ENCODE measurements at places on chromosomes 1 and 21. TPM values are rescaled to one million over a fixed set of nuclear protein-coding genes. Genes with fewer than 3 reads are reported as not detected.

DNA sequence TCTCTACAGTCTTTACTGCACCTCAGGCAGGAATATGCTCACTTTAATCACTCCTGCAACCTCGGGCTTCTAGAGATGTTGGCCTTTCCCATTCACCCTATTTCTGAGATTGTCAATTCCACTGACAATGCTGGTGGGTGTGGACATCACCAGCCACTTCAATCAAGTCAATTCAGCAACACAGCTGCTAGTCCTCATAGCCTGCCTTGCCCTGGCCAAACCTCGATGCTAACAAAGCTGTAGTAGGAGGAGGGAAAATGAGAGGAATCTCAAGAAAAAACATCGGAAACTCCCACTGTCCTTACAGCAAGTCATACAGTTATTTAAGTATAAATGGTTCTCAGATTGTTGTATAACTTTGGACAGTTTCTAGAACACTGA lies 155.0 kb downstream of the KCNH1 start:
- no peaks in the 10 kb centered on the region for H3K4me1 ChIP-seq
- no peak overlapping the region for H3K4me3 ChIP-seq
- H3K27ac ChIP-seq = no peak overlapping the region
- DNase-seq = no peak
- H3K36me3 ChIP-seq = no peaks in the 10 kb centered on the region

Gene ITLN2
- total RNA-seq = not detected

DNA sequence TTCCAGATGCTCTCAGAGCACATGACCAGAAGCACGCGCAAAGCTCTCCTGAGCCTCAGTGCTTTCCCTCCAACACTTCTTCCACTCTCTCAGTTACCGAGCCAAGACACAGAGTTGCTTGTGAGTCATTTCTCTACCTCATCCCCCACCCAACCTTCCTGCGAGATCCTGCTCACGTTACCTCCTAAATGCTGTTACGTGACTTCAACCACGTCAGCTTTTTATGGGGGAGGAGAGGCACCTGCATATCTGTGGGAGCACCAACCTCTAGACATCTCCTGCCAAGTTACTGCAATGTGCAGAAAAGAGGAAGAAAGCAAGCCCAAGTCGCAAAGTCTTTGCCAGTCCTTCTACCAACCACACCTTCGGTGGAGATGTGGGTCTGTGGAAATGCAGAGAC lies 27.2 kb upstream of the ERG start:
- no peak overlapping the region for H3K4me3 ChIP-seq
- H3K27me3 ChIP-seq = peaks cover 7% of the 10 kb centered on the region
- H3K4me1 ChIP-seq = peaks cover 3% of the 10 kb centered on the region
- H3K27ac ChIP-seq = no peak overlapping the region
- DNase-seq = no peak
- H3K36me3 ChIP-seq = no peaks in the 10 kb centered on the region

DNA sequence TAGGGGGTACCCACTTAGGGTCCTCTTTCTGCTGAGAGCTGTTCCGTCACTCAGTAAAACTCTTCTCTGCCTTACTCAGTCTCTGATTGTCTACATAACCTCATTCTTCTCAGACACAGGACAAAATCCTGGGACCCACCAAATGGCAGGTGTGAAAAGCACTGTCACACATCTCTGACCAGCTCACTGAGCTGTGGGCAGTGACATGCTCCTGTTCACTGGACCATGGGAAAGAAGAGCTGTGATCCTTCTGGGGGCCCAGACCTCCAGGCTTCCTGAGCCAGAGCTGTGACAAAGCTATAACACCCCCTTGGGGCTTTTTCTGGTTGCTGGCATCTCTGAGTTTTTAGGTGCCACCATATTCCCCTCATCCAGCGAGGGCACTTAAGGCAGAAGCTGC lies 115.7 kb downstream of the NTPCR start:
- no peaks in the 10 kb centered on the region for H3K4me1 ChIP-seq
- H3K36me3 ChIP-seq = peaks cover 28% of the 10 kb centered on the region
- DNase-seq = no peak

- DNase-seq = no peak
Measured at GRCh38 chr1:23376890-23377811, 7.5 kb upstream of the ZNF436 start.

Gene SOX13
- 1.0 TPM for total RNA-seq

Gene TBX15
- total RNA-seq = not detected

- H3K36me3 ChIP-seq = peaks cover 2% of the 10 kb centered on the region
- no peak for DNase-seq
- peaks cover 5% of the 10 kb centered on the region for H3K4me1 ChIP-seq
- peaks cover 5% of the 10 kb centered on the region for H3K27me3 ChIP-seq
- no peak overlapping the region for H3K27ac ChIP-seq
- H3K4me3 ChIP-seq = no peak overlapping the region
Measured at GRCh38 chr1:107051266-107051665, 5.2 kb upstream of the PRMT6 start.

DNA sequence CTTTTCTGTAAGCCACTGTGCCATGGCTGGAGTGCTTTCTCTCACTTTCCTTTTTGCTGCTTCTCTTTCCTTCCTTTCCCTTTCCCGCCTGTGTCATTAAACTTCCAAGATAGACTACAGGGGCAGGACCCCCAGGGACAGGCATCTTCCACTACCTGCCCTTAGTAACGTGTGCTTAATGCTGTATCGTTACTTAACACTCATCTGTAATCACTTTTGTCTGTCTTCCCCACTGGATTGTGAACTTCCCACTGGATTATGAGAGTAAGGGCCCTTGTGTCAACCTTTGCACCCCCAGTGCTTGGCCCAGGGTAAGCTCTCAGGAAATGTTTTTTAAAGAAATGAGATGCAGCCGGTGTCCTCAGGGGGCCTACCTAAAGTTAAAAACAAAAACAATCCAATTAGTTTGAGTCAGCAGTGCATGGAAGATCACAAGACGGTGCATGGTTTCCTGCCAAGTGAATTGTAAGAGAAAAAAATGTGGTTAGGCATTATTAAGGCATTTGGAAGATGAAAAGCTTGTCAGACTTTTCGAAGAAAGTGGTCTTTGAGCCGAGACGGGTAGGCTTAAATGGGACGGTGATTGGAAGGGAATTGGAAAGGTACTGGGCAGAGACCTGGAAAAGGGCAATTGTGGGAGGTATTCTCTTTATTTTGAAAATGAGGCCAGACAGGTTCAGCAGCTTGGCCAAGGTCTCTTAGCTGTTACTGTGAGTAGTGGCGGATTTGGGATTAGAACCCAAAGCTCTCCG lies 958 bp downstream of the LYPLAL1 start:
- H3K36me3 ChIP-seq = peaks cover 11% of the 10 kb centered on the region
- no peak for DNase-seq
- peak overlapping the region; percentile 95 for H3K4me3 ChIP-seq
- H3K27me3 ChIP-seq = no peaks in the 10 kb centered on the region

GRCh38 chr1:53495633-53496345 lies 36.6 kb downstream of the DMRTB1 start:
- H3K4me1 ChIP-seq = peaks cover 7% of the 10 kb centered on the region
- H3K4me3 ChIP-seq = no peak overlapping the region
- no peak overlapping the region for H3K27ac ChIP-seq
- no peak for DNase-seq

GRCh38 chr1:208269338-208269666 lies 25.1 kb upstream of the PLXNA2 start:
- no peak for DNase-seq
- H3K27ac ChIP-seq = no peak overlapping the region
- peaks cover 49% of the 10 kb centered on the region for H3K27me3 ChIP-seq
- H3K4me3 ChIP-seq = no peak overlapping the region
- H3K4me1 ChIP-seq = no peaks in the 10 kb centered on the region
- H3K36me3 ChIP-seq = no peaks in the 10 kb centered on the region

- H3K4me3 ChIP-seq = no peak overlapping the region
- peaks cover 27% of the 10 kb centered on the region for H3K27me3 ChIP-seq
- H3K36me3 ChIP-seq = no peaks in the 10 kb centered on the region
- no peak for DNase-seq
- H3K4me1 ChIP-seq = peaks cover 6% of the 10 kb centered on the region
Measured at GRCh38 chr1:180136331-180136967, 18.2 kb upstream of the QSOX1 start.

Gene MAEL
- total RNA-seq = 0.38 TPM

DNA sequence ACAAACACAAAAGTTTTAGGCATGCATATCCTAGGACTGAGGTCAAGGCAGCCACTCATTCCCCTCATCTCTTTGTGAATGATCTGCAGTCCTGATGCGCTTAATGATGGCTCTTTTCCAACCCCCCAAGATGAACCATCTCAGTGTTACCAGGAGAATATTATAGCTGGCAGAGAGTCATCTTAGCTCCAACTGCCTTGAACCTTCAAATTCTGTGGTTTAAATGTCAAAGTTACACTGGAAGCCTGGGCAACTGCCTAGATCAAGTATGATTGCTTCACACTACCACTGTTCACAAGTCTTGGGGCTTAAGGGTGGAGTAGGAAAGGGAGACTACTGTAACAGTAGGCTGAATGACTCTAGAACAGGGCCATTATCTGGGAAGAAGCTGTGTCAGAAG lies 8.0 kb upstream of the MYBPHL start:
- no peak for DNase-seq
- no peaks in the 10 kb centered on the region for H3K36me3 ChIP-seq
- H3K27ac ChIP-seq = no peak overlapping the region
- no peaks in the 10 kb centered on the region for H3K4me1 ChIP-seq
- H3K27me3 ChIP-seq = peaks cover 6% of the 10 kb centered on the region

GRCh38 chr1:37691497-37692077 lies 729 bp upstream of the CDCA8 start:
- H3K4me1 ChIP-seq = peaks cover 52% of the 10 kb centered on the region
- H3K4me3 ChIP-seq = peak overlapping the region; percentile 94
- peaks cover 37% of the 10 kb centered on the region for H3K36me3 ChIP-seq
- H3K27ac ChIP-seq = peak overlapping the region; percentile 94

- no peaks in the 10 kb centered on the region for H3K36me3 ChIP-seq
- H3K4me3 ChIP-seq = no peak overlapping the region
- DNase-seq = no peak
- H3K27me3 ChIP-seq = peaks cover 47% of the 10 kb centered on the region
- H3K4me1 ChIP-seq = peaks cover 1% of the 10 kb centered on the region
Measured at GRCh38 chr1:30851286-30851685, 57.3 kb downstream of the SDC3 start.

GRCh38 chr1:15220825-15221431 lies 26.1 kb upstream of the FHAD1 start:
- H3K36me3 ChIP-seq = no peaks in the 10 kb centered on the region
- H3K4me1 ChIP-seq = peaks cover 10% of the 10 kb centered on the region
- no peak overlapping the region for H3K27ac ChIP-seq
- no peak overlapping the region for H3K4me3 ChIP-seq
- H3K27me3 ChIP-seq = peaks cover 51% of the 10 kb centered on the region

DNA sequence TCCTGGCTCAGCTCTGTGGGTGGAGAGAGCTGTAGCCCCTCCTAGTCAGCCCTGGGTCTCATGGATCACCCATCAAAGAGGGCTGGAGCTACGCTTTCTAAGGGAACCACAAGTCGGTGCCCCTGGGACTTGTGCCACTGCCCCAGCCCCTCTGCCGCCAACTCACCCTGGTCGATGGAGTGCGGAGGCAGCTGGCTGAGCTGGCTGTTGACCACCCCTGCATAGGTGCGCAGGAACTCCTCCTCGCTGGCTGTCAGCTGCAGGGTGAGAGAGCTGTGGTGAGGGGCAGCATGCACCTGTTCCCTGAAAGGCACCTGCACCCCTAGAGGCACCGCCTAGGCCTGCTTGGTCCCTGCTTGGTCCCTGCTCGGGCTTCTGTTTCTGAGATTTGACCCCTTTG lies 39.0 kb downstream of the CTNNBIP1 start:
- H3K36me3 ChIP-seq = no peaks in the 10 kb centered on the region
- no peak overlapping the region for H3K4me3 ChIP-seq
- no peaks in the 10 kb centered on the region for H3K27me3 ChIP-seq
- H3K27ac ChIP-seq = no peak overlapping the region

- H3K4me1 ChIP-seq = no peaks in the 10 kb centered on the region
- H3K27ac ChIP-seq = no peak overlapping the region
- no peak overlapping the region for H3K4me3 ChIP-seq
- H3K27me3 ChIP-seq = no peaks in the 10 kb centered on the region
- H3K36me3 ChIP-seq = peaks cover 12% of the 10 kb centered on the region
Measured at GRCh38 chr1:50620680-50621329, 197.6 kb upstream of the DMRTA2 start.

- peaks cover 18% of the 10 kb centered on the region for H3K27me3 ChIP-seq
- DNase-seq = no peak
- H3K27ac ChIP-seq = no peak overlapping the region
- H3K4me1 ChIP-seq = peaks cover 21% of the 10 kb centered on the region
- no peaks in the 10 kb centered on the region for H3K36me3 ChIP-seq
Measured at GRCh38 chr21:39373634-39374033, 24.7 kb upstream of the HMGN1 start.

Gene HES3
- not detected for total RNA-seq

GRCh38 chr1:37682334-37682987 lies 9.9 kb upstream of the CDCA8 start:
- H3K4me3 ChIP-seq = no peak overlapping the region
- peaks cover 22% of the 10 kb centered on the region for H3K36me3 ChIP-seq
- H3K27ac ChIP-seq = peak overlapping the region; percentile 52
- H3K4me1 ChIP-seq = peaks cover 6% of the 10 kb centered on the region
- peak; percentile 84 for DNase-seq
- no peaks in the 10 kb centered on the region for H3K27me3 ChIP-seq

Gene FAM72C
- 10.9 TPM for total RNA-seq

DNA sequence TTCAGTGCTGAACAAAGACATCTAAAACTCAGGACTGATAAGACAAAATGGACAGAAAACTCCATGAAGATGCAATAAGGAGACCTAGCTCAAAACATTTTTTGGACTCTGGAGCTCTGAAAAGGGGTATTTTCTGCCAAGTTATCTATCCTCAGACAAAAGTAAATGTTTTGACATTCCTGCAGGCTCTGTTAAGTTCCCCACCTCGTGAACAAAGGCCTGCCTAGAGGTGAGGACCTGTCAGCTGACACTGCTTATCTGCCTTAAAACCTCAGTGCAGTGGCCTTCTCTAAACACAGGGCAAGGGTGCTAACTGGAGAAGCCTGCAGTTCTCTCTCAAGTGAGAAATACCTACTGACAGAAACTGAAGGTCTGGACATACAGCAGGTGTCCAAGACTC lies 41.1 kb downstream of the COLGALT2 start:
- no peak overlapping the region for H3K27ac ChIP-seq
- peaks cover 7% of the 10 kb centered on the region for H3K4me1 ChIP-seq
- no peaks in the 10 kb centered on the region for H3K27me3 ChIP-seq
- no peaks in the 10 kb centered on the region for H3K36me3 ChIP-seq

DNA sequence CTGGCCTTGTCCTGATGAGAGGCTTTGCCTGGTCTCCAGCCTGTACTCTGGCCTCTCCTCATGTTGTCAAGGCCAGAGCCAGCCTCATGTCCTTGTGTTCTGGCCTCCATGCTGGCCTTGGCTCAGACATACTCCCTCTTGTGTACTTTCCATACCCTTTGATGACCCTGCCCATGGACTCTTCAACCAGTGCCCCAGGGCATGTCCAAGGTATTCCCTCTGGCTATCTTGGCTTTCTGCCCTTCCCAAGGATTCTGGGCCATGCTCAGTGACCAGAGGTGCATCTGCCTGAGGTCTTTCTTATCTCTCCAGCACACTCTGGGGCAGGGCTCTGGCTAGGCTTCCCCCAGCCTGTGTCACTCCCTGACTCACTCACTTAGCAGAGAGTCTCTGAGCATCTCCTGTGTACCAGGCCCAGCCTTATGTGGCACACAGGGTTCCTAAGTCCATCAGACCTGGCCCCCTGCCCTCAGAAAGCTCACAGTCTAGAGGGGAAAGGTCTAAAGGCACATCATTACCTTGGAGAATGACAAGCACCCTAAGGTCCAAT lies 141.4 kb upstream of the GRIK3 start:
- H3K27ac ChIP-seq = no peak overlapping the region
- no peaks in the 10 kb centered on the region for H3K36me3 ChIP-seq
- no peaks in the 10 kb centered on the region for H3K4me1 ChIP-seq
- DNase-seq = no peak
- H3K4me3 ChIP-seq = no peak overlapping the region
- H3K27me3 ChIP-seq = peaks cover 8% of the 10 kb centered on the region
